C1 segment of cervical spinal cord (tissue), 14 donors: ENCODE measurements at places on chromosomes 16 and 17.
A peak's percentile ranks its signal among the peaks of the same experiment; 100 is the strongest.

- no peak for DNase-seq
Observed at GRCh38 chr17:40474419-40475002, 26.9 kb downstream of the TNS4 start.

DNA sequence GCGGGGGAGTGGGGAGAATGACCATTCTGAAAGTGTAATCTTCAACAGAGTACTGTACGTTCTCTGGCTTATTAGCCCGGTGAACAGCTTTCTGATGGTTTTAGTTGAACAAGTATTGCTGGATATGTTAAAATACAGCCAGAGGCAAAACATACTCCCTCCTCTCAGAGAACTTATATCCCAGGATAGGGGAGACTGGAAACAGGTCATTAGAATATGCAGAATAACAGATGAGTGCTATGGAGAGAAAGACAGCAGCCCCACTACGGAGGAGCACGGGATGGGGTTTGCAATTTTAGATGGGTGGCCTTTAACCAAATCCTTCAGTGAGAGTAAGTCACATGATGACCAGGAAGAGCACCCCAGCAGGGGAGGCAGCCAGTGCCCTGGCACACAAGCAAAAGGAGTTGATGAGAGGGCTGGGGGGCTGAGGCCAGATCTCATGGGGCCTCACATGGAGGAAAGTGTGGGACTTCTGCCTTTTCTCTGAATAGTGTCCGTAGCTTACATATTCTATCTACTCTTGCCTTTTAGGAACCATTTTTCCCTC is 43.1 kb upstream of the SEC14L1 start:
- DNase-seq = no peak

DNA sequence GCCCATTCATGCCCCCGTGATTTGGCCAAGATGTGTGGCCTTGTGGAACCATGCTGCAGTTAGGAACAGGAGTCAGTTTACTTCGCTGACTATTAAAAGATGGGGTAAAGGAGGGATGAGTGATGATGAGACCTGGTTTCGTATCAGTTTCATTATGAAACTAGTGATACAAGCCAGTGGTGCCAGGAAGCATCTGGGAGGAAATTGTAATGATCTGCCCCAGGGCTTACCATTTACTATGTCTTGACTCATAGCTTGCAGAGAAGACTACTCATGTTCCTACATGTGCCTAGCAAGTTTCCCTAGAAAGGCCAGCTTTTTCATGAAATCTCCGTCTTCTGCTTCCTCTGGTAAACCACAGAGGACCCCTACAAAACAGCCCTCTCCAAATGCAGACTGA is 23.2 kb downstream of the CDH3 start:
- no peak for DNase-seq

GRCh38 chr17:40935624-40936023 is 1.8 kb downstream of the KRT23 start:
- DNase-seq = no peak

GRCh38 chr16:2493605-2494004 is 18.7 kb downstream of the TBC1D24 start:
- no peak for DNase-seq

- DNase-seq = no peak
Observed at GRCh38 chr17:19996502-19996901, 12.7 kb upstream of the SPECC1 start.

DNA sequence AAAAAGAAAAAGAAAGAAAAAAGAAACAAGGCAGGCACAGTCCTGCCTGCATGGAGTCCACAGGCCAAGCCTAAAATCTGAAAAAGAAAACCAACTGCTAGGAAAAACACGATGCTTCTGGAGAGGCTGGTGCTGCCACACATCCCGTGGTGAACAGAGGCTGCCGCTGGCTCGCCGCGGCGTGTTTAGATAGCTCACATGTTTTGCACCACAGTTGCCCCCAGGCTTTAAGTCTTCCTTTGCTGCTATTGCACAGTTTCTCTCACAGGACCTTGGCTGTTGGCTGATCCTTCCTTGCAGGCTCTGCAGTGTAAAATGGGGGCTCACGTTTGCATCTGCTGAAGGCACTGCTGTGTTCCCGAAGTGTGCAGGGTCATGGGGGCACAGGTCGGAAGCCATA is 8.6 kb downstream of the SLC6A4 start:
- DNase-seq = no peak

- no peak for DNase-seq
Observed at GRCh38 chr17:82257473-82257872, 16.0 kb downstream of the CSNK1D start.

- DNase-seq = no peak
Observed at GRCh38 chr17:27554152-27554551, 76.8 kb upstream of the LGALS9 start.

DNA sequence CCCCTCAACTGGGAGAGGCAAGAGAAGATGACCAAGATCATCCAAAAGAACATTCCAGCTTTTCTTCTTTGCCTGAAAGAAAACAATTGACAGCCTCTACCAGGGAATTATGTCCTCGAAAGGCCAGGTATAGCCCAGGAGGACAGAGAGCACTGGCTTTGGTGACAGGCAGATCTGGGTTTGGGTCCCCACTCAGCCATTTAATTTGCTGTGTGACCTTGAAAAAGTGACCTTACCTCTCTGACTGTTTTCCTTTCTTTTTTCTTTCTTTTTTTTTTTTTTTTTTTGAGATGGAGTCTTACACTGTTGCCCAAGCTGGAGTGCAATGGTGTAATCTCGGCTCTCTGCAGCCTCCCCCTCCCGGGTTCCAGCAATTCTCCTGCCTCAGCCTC is 27.7 kb upstream of the KIFC3 start:
- no peak for DNase-seq

DNA sequence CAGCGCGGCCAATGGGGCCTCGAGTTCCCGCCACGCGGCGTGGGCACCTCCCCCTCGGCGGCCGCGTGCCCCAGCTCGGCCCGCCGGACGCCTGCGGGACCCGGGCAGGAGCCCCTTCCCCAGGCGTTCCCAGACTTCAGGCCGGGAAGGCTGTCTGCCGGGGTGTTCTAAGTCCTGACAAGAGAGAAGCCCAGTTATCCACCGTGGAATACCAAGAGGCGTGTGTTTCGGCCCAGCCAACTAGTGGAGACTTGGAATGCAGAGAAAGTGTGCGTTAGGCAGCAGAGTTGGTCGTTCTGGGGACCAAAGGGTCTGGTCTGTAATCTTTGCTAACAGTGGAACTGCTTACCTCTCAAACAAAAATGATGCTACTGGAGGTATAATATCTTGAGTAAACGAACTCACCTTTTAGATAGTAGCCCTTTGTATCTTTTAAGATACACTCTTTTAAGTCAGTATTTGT is 251 bp upstream of the HSF5 start:
- DNase-seq = no peak

DNA sequence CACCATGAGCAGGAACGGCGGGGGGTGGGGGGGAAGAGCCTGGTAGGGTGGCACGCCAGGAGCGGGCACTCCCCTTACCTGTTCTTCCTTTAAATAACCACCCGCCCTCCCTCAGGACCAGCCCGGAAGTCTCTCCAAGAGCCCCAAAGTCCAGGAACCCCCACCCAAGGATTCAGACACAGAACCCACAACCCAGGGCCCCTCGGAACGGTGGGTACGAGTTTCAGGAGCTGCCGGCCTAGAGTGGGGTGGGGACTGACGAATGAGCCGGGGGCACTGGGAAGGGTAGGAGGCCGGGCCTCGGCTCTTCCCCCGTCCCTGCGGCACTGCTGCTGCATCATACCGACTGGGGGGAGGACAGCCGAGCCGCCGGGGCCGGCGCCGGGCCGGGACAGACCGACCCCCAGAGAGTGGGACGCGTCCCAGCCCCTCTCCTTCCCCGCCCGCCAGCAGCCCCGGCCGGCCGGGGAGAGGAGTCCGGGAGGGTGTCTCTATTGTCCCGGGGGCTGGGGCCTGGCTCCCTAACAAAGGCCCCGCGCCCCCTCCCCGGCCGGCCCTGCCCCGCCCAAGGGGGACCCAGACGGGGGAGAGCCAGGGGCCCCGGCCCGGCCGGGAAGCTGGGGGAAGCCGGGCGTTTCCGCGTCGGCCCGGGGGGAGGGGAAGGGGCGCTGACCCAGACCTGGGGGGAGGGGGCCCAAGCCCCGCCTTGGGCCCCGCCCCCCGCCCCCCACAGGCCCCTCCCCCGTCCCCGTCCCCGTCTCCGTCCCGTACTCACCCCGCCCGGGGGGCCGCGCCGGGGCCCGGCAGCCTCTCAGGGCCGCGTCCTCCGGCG is 747 bp downstream of the ATXN7L3 start:
- DNase-seq = peak; percentile 52
